ENCODE measurements at places on chromosomes 7 and 10.

GRCh38 chr10:58653139-58653538 is 140.5 kb downstream of the BICC1 start:
- H3K27me3 ChIP-seq: no peaks in the 10 kb centered on the region
- no peak overlapping the region for H3K4me3 ChIP-seq
- peak; percentile 8 for DNase-seq
- H3K36me3 ChIP-seq: no peaks in the 10 kb centered on the region
- peak overlapping the region; percentile 49 for H3K27ac ChIP-seq

- no peaks in the 10 kb centered on the region for H3K4me1 ChIP-seq
- H3K4me3 ChIP-seq: no peak overlapping the region
- H3K27ac ChIP-seq: no peak overlapping the region
- no peaks in the 10 kb centered on the region for H3K27me3 ChIP-seq
- H3K36me3 ChIP-seq: no peaks in the 10 kb centered on the region
- DNase-seq: no peak
These were observed 1003.9 kb downstream of the SORCS3 start for GRCh38 chr10:105644978-105645377.

DNA sequence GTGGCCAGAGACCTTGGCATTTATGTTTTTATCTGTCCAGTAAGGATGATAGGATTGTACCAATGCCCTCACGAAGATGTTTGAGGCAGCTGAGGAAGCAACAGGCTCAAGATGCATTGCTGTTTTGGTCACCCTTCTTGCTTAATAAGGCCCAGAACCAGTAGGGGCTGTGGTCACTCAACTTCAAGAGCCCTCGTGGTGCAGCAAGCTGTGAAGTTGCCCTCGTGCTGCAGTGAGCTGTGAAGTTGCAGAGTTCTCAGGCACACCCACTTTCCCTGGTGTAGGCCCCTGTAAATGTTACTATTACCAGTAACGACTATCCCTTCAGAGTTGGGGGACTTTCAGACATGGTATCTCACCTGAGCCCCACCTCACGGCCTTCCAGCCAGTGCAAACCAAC is 207.6 kb upstream of the LYZL1 start:
- H3K27me3 ChIP-seq: 0 out of 2 replicates have a peak, but pooled peaks cover 5% of the 10 kb centered on the region
- no peaks in the 10 kb centered on the region for H3K36me3 ChIP-seq
- no peak overlapping the region for H3K4me3 ChIP-seq
- H3K27ac ChIP-seq: no peak overlapping the region

- no peaks in the 10 kb centered on the region for H3K4me1 ChIP-seq
- no peak overlapping the region for H3K4me3 ChIP-seq
- DNase-seq: no peak
These were observed 49.1 kb downstream of the SRPK2 start for GRCh38 chr7:105339404-105340323.
